Stimulated activated CD4-positive, alpha-beta T cell treated with anti-CD3 and anti-CD28 coated beads, Interleukin-4, amount 100 ng/mL, for 4 hours (primary cell): ENCODE measurements at places on chromosomes 3 and 15.

DNA sequence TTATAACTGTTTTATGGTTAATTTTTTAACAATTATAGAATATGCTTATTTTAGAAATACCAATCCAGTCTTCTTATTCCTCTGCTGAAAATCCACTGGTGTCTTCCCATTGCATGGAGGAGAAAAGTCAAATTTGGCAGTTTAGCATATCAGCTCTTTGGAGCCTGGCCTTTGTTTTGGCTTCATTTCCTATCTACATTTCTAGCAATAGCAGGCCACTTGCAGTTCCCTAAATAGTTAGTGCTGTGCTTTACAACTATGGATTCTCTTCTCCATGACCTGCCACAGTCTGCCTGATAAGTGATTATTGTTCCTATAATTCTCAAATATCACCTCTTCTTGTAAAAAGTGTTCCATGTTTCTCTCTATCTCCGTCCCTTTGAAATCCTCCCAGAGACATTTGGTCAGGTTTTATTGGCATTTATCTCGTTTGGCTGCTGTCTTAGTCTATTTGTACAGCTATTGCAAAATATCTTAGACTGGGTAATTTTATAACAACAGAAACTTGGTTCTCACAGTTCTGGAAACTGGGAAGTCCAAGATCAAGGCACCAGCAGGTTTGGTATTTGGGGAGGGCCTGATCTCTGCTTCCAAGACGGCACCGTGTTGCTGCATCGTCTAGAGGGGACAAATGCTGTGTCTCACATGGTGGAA lies 8.2 kb upstream of the SEC22A start:
- no peak for DNase-seq

GRCh38 chr3:23760325-23760724 lies 45.4 kb upstream of the UBE2E1 start:
- no peak for DNase-seq

DNA sequence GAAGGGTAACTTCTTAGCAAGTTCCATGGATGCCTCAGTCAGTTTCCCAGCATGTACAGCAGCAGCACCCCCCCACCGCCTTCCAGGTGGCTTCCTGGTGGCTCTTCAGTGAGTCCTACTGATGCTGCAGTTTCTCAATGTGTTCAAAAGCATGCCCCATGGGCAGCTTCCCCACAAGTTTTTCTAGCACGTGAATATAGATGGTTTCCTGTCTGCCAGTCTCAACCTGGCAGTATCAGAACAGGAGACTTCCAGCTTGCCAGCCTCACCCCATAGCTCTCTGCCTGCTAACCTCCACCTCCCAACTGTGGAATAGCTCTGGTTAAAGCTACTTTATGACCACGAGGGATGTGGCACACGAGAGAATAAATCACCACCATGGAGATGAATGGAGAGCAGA lies 188.3 kb upstream of the SLCO3A1 start:
- no peak for DNase-seq

- DNase-seq, result no peak
Observed at GRCh38 chr3:156341332-156341731, 213.6 kb downstream of the SSR3 start.

- DNase-seq, result no peak
Observed at GRCh38 chr3:186988806-186989205, 58.5 kb downstream of the ST6GAL1 start.

DNA sequence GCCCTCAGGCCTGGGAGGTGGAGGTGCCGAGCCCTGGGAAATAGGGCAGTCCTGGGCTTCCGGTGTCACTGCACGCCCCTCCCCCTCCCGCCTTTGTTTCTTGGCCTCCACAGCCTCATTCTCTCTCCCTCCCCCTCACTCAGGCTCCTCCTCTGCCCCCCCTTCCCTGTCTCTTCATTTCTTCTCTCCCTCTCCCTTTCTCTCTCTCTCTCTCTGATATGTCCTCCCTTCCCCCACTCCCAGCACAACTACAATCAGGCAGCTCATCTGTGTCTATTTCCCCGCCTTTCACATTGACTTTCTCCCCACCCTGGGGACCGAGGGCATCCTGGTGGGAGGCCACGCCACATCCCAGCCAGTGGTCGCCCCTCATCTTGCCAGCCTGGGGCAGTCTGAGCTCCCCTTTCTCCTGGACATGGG lies 40.2 kb downstream of the IDH2 start:
- peak; percentile 36 for DNase-seq

DNA sequence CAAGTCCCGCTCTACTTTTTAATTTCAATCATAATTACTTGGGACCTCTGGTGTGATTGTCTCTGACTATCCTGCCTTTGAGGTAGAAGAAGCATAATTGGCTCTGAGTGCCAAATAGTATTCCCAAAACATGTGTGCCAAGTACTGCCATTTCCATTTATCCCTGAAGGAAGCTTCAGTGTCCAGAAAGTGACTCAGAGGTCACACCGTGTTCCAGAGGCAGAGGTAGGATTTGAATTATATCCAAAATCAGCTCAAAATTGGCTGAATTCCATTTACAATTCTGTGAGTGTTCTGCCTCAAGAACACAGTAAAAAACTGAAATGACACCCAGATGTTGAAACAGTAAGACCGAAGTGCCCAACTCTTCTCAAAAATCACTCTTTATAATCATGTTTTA lies 255.3 kb downstream of the RSL24D1 start:
- DNase-seq, result no peak

DNA sequence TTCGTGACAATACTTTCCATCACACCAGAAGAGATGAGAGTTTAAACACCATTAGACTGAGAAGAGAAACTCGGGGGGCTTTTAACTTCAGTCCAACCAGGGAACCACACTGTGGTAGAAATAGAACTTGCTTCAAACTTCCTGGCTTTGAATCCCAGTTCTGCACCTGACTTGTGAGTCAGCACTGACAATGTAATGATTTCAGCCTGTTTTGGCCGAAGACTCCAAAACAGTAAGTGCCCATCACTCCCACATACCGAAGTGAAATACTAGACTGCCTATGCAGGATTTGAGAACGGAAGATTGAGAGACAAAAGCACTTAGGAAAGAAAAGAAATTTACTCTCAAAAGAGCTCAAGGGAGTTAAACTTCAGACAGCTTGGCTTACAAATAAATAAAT lies 27.0 kb downstream of the C2CD4B start:
- no peak for DNase-seq

DNA sequence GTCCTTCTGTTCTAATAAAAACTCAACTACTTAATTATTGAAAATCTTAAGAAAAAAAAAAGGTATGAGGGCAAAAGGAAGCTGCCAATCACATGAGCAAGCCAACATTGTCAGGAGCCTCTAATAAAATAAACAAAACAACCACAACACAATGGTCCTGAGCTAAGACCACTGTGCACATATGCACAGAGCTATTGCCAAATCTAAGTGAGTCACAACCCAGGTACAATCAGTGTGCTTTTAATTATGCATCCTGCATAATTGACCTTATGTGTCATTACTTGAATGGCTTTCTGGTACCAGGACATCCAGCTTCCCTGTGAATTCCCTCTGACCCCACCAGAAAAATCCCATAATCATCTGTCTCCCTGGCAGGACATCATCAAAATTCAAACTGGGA lies 639.8 kb downstream of the MAGI1 start:
- no peak for DNase-seq

DNA sequence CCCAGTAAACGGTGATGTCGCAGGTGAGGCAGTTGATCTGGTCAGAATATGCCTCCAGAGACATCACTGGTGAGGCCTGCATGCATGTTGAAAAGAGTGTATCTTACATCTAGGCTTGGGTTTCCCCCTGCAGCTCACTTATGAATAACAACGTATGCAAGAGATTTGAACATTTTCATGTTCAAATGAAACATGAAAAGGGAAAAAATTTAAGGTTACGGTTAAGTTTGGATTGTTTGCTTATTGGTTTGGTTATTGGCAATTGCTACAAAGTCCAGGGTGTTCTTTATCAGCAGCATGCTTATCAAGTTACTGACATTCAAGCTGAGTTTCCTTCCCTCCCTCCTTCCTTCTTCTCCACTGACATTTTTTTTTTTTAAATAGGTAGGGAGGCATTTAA lies 123.2 kb downstream of the IGF1R start:
- DNase-seq, result no peak

- no peak for DNase-seq
Observed at GRCh38 chr3:9403463-9403862, 6.0 kb downstream of the SETD5 start.

GRCh38 chr15:85543741-85544155 lies 163.3 kb downstream of the AKAP13 start:
- no peak for DNase-seq

DNA sequence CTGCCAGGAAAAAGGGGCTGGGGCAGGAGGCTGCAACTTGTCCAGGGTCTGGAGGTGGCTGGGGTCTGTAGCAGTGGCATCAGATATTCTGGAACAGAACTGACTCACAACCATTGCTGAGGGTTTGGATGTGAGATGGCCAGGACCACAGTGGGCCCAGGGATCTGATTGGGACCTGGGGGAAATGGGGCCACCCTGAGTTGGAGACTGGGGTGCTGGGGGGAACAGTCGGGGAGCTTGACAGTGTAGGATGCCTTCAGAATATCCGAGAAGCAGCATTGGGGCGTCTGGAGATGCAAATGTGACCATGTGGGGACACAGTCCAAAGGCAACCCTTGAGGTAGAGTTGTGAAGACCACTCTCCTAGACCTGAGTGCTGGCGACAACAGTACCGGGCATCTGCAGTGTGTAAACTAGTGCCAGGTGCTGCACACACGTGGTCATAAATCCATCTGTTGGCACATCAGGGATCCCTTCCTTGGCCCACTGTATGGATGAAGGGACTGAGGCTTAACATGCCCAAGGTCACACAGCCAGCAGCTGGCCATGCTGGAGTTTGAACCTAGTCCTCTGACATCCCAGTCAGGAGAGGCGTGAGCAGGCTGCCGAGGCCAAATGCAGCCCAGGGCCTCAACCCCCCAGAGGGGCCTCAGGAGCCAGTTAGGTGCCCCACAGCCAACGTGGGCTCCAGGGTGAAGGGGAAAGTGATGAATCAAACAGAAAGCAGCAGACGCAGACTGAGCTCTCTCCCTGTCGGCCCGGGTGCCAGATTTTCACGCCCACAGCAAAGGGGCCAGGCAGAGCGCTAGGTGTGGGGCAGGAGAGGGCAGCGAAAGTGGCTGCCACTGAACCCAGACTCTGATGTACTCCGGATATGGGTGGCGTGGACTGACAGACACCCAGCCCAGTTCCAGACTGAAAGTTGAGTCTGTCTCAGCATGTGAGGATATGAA lies 18.8 kb downstream of the HEMK1 start:
- peak; percentile 79 for DNase-seq
